ENCODE measurements at places on chromosomes 3 and 15.

- DNase-seq: no peak
Observed at GRCh38 chr3:190855151-190855550, 7.3 kb downstream of the GMNC start.

DNA sequence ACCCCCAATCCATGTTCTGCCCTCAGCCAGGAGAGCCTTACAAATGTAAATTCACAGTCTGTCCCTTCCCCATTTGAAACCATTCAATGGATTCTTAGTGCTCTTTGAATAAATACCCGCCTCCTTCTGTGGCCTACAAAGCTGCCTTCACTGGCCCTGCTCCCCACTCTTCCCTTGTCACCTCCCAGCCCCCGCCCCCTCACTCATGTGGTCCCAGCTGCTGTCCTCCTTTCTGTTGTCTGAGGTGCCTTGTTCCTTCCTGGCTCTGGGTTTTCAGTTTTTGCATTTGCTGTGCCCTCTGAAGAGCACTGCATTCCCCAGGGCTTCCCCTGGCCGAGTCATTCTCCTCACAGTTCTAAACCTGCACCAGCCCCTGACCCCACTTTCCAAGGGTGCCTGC lies 3.2 kb downstream of the EFCAB12 start:
- no peak for DNase-seq

DNA sequence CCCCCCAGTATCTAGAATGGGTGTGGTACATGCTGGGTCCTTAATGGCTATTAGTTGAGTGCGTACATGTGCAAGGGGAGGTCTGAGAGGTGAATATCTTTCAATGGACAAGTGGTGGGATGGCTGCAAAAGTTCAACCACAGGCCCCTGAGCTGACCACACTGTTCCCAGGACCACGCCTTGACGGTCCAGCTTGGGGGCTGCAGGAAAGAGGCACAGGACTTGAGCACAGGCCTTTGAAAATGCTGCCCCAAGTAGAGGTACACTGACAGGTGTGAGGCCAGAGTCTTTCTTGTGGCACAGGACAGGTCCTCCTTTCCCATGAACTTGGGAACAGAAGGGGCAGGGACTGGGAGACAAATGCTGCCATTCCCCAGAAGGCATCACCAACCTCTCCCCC lies 24.0 kb downstream of the AMOTL2 start:
- no peak for DNase-seq

- no peak for DNase-seq
Observed at GRCh38 chr3:157499342-157499963, 3.8 kb downstream of the VEPH1 start.

DNA sequence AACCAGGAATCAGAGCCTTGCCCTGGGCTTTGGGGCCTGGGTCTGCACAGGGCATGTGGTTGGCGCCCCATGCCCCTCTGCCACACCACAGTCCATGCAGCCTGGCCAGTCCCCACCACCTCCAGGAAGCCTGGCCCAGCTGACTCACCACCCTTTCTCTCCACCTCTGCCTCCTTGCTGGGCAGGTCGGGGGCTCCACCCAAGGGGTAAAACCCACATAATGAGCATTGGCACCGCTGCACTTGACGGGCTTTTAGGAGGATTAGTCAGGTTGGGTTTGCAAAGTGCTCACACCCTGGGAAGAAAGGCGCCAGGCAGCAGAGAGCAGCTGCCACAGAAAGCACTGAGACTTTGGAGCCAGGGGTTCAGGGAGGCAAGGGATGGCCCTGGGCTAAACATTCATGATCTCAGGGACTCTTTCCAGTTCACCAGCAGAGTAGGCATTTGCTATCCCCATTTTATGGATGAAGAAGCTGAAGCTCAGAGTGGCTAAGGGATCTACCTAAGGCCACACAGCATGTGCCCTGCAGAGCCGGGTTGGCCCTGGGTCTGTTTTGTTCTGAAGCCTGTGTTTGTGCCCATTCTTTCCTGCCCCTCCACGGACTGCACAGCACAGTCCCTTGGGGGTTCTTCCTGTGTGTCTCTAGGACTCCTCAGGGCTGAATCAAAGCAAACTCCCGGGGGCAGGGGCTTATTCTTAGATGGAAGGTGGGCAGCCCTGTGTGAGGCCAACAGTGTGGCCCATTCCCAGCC lies 113.4 kb downstream of the ETFA start:
- no peak for DNase-seq

DNA sequence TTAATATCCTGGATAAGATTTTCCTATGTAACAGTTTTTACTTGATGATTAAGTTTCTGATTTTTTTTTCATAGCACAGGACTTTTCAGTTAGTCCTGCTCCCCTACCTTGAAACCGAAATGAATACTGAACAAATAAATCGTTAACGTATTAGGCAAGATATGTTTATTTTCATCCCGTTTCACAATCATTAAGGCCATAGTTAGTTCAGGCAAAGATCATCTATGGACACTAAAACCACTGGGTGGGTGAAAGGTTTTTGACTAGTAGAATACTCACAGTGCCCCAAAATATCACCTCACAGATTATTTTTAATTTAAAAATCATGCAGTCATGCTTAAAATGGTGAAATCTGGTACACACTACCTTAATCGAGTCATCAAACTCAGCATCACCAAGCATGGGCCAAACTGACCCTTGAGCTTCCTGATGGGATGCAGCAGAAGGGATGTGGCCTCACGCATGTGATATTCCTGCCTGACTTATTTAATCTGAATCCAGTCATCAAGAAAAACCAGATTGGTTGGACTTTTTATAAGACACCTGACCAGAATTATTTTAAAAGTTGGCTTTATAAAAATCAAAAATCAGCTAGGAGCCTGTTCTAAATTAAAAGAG lies 365.0 kb downstream of the LPP start:
- DNase-seq: no peak

DNA sequence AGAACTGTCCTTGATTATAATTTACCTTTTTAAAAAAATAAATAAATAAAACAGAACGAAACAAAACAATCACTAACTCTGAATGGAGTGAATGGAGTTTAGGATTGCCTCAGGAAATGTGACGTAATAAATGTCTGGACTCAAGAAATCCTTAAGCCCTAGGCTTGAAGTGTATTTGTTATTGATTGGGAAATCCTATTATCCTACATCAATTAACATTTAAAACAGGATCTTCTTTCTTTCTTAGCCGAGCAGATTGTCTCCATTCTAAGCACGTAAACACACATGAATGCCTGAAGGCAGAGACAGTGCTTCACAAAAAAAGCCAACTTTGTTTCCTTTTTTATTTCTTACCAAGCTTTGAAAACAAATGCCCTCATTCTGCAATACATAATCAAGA lies 33.4 kb downstream of the KAT2B start:
- no peak for DNase-seq

DNA sequence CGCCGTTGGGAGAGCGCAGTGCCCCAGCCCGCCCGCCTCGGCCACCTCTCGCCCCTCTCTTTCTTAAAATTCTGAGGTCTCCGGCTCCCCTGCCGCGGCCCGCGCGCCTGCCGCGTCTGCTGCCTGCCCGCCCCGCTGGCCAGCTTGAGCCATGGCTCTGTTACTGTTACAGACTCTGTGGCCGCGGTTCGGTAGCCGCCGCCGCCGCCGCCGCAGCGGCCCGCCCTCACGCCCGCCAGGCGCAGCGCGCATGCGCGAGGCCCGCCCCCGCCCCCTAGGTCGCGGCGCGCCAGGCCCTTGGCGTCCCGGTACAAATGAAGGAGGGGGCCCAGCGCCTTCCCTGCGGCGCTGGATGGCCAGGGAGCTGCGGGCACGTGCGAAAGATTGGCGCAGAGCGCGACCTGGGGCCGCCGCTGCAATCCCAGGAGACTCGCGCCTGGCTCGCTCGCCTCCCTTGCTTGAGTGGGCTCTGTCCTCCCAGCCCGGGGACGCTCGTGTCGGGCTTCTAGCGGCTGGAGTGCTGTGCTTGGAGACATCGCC lies at the start of gene ONECUT1:
TSS of gene ONECUT1 (minus strand) at position 168 of the 540 bp plus-strand sequence. CDS start 452 bp downstream, outside the sequence.
- peak; percentile 77 for DNase-seq

DNA sequence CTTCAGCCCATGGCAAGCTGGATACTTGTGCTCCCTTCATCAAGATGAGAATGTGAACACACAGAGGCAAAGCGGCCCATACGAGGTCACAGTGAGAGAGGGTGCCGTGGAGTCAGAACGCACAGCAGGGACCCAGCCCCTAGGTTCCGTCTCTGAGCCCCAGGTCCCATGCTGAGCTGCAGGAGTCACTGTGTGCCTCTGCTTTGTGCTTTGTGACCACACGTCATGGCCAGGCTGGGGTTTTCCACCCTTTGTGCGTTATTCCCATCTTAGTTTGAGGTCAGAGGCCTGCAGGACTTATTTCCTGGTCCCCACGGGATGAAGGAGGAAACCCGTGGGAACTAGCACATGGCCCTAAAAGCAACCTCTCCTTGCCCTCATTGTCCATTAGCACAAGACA lies 140.3 kb downstream of the TJP1 start:
- no peak for DNase-seq

- no peak for DNase-seq
Observed at GRCh38 chr3:16398648-16399047, 114.9 kb downstream of the RFTN1 start.

DNA sequence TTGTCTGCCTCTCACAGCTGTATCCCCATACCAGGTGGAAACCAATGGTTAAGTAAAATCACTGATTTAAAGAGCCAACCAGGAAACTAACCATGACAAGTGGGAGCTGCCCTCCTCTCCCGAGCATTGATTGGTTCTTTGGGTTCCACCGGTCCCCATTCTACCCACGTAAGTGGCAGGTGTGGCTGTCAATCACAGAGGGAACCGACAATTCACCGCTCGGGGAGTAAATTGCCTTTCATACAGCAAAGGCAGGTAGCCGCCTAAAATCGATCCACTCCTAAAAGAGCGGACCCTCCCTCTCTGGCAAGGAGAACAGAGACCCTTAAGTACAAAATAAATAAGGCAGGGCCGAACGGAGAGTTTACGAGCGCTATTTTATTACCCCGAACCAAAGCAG lies 1.2 kb downstream of the ERC2 start:
- DNase-seq: peak; percentile 92

DNA sequence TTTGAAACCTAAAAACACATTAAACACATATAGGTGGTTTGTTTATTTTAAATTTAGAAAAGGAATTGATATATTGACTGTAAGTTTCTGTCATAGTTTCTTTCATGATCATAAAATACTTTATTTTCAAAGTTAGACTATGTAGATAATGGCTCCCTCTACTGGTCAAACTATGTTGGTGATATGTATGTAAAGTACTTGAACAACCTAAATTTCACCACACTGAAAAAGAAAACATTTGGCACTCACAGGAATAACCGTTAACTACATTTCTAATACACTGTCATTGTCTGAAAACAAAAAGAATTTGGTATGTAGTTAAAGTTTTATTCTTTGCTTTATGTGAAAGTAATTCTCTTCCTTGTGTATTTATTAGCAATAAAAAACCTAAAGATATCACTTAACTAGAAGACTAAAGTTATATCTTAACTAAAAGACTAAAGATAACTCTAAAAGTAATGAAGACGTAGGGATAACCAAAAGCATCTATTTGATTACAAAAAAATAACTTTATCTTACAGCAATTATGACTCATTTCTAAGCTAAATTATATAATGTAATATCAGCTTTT lies 427.5 kb downstream of the VGLL3 start:
- no peak for DNase-seq

- DNase-seq: no peak
Observed at GRCh38 chr15:98813951-98814350, 165.6 kb downstream of the IGF1R start.

- no peak for DNase-seq
Observed at GRCh38 chr3:62226601-62227339, 146.6 kb downstream of the FEZF2 start.

- DNase-seq: no peak
Observed at GRCh38 chr3:102926618-102927017, 491.8 kb downstream of the ZPLD1 start.

GRCh38 chr15:29316422-29316821 lies 46.8 kb upstream of the NSMCE3 start:
- DNase-seq: no peak

DNA sequence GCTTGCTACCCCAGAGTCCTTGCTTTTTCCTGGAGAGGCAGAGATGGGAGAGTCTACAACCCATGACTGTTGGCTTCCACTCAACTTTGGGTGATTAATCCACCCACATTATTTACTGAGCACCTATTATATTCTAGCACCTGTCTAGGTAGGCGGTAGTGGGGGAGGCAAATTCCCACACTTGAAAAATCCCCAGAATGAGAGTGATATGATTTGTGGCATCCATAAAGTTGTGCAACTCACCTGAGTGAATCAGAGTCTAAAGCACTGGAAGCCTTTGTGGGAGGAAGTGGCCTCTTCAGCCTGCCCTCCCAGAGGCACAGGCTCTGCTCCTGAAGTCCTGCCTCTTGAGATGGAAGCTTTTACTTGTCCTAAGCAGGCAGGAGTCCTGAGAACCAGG lies 40.4 kb upstream of the CTNNB1 start:
- no peak for DNase-seq

DNA sequence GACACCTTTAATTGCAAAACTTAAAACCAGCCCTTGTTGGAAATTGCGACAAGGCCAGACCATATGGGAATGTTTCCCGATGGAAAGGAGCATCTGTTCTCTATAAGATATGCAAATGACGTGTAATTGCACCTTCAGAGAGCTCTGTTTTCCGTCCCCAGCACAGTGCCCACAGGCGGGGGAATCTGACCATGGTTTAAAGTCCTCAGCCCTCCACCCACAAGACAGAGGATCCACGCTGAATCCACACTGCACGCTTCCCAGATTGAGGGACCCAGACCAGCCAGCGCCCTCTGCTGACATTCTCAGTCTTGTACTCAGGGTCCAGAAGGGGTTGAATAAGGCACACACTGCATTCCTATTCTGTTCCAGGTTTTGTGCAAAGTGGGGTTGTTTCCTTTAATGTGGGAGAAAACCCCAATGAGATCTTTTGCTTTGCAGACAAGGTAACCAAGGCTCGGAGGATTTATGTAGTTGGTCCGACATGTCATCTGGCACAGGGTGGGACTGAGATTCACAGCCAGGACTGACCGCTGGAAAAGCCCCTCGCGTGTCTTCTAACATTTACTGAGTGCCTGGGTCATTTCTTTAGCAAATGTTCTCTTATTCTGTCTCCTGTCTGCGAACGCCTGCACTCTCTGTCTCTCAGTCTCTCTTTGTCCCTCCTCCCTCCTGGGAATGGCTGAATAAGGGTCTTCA lies 36.8 kb upstream of the KLHL25 start:
- peak; percentile 76 for DNase-seq

DNA sequence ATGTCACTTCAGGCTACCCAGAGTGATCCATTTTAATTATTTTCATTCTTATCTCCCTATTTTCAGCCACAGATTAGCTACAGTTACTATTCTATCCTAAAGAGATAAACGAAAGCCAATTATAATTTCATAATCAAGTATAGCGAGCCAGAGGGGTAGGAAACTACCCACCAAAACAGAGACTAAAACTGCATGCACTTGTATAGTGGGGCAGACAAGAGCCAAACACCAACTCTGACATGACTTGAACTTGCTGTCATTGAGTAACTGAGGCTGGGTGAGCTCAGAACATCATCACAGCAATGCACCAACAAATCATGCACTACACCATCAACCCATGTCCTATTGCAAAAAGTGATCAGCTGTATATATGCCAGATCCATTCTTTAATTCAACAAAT lies 64.8 kb downstream of the FBN1 start:
- no peak for DNase-seq

- DNase-seq: no peak
Observed at GRCh38 chr3:14324224-14324944, 78.0 kb upstream of the SLC6A6 start.

Measured in WERI-Rb-1 (cell line).